ENCODE measurements at places on chromosomes 7 and 10. TPM values are rescaled to one million over a fixed set of nuclear protein-coding genes. Genes with fewer than 3 reads are reported as not detected.

GRCh38 chr10:7421526-7421925 lies 10.7 kb upstream of the SFMBT2 start:
- no peaks in the 10 kb centered on the region for H3K4me1 ChIP-seq
- H3K36me3 ChIP-seq: no peaks in the 10 kb centered on the region
- no peak overlapping the region for H3K27ac ChIP-seq
- H3K27me3 ChIP-seq: peaks cover 6% of the 10 kb centered on the region

- H3K4me1 ChIP-seq: no peaks in the 10 kb centered on the region
- no peaks in the 10 kb centered on the region for H3K36me3 ChIP-seq
- no peaks in the 10 kb centered on the region for H3K27me3 ChIP-seq
- H3K4me3 ChIP-seq: no peak overlapping the region
These were observed 190.8 kb downstream of the TRIL start for GRCh38 chr7:28767356-28767755.

- H3K27me3 ChIP-seq: no peaks in the 10 kb centered on the region
These were observed 465.1 kb downstream of the ATRNL1 start for GRCh38 chr10:115558252-115558651.

DNA sequence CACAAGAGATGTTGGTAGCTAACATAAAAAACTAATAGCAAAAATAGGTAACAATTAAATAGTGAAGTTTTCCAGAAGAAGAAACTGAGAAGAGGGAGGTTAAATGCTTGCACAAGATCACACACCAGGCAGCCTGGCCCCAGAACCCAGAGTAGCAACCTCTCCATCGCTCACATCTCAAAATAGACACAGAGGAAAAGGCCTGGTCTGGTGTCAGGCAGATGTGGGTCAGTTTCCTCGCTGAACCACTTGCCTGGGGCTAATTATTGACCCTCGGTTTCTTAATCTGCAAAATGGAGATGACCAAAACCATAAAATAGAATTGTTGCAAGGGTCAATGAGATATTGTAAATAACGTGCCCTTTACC lies 44.5 kb upstream of the STK17A start:
- no peaks in the 10 kb centered on the region for H3K4me1 ChIP-seq
- H3K36me3 ChIP-seq: no peaks in the 10 kb centered on the region
- H3K4me3 ChIP-seq: no peak overlapping the region

DNA sequence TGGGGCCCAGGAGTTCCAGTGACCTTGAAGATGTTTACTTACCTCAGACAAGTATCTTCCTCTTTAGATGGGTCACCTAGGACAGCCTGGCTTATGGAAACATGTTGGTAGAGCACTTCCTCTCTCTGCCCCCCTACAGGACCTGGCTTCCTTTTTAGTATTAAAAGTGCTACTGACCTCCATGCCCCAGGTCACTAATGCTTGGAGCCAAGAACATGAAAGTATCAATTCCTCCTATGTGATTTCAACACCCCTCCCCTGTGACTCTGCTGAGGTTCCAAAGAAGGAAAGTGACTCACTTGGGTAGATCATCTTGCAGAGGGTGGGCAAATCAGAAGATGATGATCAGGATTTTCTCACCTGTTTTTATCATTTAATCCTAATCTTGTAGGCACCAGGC lies 125.3 kb upstream of the CCDC6 start:
- DNase-seq: no peak
- no peaks in the 10 kb centered on the region for H3K36me3 ChIP-seq
- H3K4me1 ChIP-seq: peaks cover 25% of the 10 kb centered on the region
- no peak overlapping the region for H3K4me3 ChIP-seq
- H3K27me3 ChIP-seq: no peaks in the 10 kb centered on the region
- H3K27ac ChIP-seq: no peak overlapping the region

Gene OPN4
- not detected for total RNA-seq

DNA sequence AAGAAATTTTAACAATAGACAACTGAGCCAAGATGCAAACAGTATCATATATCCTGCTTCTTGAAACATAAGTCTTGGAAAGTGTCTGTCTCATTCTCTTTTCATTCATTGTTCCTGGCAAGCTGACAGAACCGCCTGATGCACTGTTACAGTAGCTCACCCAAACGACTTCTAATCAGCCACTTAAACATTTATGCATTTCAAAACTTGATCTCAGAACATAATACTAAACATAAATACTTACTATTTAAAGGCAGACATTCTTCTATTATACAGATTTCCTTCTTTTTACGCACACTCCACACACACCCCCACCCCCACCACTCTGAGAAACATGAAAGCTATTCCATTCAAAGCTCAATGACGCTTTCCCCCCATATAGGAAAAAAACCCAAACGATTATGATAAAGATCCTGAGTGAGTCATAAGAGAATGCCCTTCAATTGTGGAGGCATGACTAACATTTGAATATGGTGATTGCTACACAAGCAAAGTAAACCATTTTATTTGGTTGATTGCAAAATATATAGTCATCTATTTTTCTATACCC lies 30.5 kb downstream of the SHTN1 start:
- H3K4me1 ChIP-seq: no peaks in the 10 kb centered on the region
- H3K27ac ChIP-seq: no peak overlapping the region
- no peak for DNase-seq
- H3K4me3 ChIP-seq: no peak overlapping the region

Gene TBATA
- total RNA-seq: not detected

GRCh38 chr10:3421537-3422257 lies 249.1 kb upstream of the PITRM1 start:
- no peaks in the 10 kb centered on the region for H3K36me3 ChIP-seq
- H3K27me3 ChIP-seq: no peaks in the 10 kb centered on the region
- no peak overlapping the region for H3K27ac ChIP-seq
- peaks cover 35% of the 10 kb centered on the region for H3K4me1 ChIP-seq
- no peak for DNase-seq

GRCh38 chr10:132551093-132551807 lies 13.7 kb downstream of the INPP5A start:
- H3K27ac ChIP-seq: peak overlapping the region; percentile 46
- H3K27me3 ChIP-seq: no peaks in the 10 kb centered on the region
- peaks cover 50% of the 10 kb centered on the region for H3K4me1 ChIP-seq
- no peak for DNase-seq

DNA sequence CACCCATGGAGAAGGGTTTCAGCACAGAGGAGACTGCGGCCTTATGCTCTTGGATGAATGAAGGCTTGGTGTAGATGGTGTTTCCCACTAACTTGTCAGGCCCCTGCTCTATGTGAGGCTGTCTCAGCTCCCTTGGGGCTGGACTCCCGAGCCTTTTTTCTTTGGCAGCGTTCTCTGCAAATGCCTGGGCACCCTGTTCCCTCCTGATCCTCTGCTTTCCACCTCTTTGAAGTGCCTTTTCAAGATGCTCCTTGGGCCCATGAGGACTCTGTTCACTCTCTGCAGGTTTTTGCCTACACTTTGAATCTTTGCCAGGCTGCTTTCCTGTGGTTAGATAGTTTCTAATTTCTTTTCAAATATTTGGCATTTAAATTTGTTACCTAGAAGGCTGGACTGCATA lies 6.8 kb upstream of the ACBD5 start:
- H3K36me3 ChIP-seq: no peaks in the 10 kb centered on the region
- H3K27me3 ChIP-seq: no peaks in the 10 kb centered on the region
- H3K27ac ChIP-seq: no peak overlapping the region

DNA sequence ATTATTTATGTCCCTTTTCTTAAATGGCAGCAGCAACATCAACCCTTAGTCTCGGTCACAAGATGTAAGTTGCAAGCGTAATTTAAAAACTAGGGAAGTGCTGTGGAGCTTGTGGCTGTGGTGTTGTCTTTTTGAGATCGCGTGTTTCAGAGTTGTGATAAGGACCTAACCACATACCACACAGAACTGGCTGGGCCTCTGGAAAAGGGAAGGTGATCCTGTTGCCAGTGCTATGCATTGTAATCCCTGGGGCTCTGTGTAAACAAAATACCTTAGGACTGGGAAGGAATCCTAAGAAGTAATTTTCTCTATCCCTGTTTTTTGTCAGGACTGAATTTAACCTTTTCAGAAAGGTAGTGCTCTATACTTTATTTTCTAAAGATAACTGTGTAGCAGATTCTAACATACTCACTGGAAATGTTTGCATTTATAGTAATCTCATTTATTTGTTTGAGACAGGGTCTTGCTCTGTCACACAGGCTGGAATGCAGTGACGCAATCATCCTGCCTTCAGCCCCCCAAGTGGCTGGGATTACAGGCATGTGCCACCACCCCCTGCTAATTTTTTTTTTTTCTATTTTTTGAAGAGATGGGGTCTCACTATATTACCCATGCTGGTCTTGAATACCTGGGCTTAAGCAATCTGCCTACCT lies 60.4 kb downstream of the INPP5F start:
- peaks cover 12% of the 10 kb centered on the region for H3K4me1 ChIP-seq
- no peak for DNase-seq
- H3K4me3 ChIP-seq: no peak overlapping the region
- H3K27ac ChIP-seq: no peak overlapping the region
- no peaks in the 10 kb centered on the region for H3K36me3 ChIP-seq

Gene FKBP9
- 104 TPM for total RNA-seq

- no peaks in the 10 kb centered on the region for H3K27me3 ChIP-seq
- H3K36me3 ChIP-seq: no peaks in the 10 kb centered on the region
- no peaks in the 10 kb centered on the region for H3K4me1 ChIP-seq
- no peak overlapping the region for H3K4me3 ChIP-seq
- no peak for DNase-seq
- no peak overlapping the region for H3K27ac ChIP-seq
These were observed 241.3 kb upstream of the ADARB2 start for GRCh38 chr10:1978584-1978983.

DNA sequence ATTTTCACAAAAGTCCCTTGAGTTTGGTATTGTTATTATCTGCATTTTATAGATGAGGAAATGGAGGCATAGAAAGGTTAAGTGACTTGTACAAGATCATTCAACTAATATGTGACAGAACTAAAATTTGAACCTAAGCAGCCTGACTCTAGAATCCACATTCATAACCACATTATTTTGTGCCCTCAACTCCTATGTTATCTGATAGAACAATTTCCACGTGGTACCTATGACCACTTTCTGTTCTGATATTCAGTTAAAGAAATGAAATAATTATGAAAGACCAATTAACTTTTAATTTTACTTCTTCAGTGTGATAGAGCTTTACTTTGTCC lies 17.5 kb downstream of the BCAP29 start:
- peaks cover 64% of the 10 kb centered on the region for H3K36me3 ChIP-seq
- no peak overlapping the region for H3K27ac ChIP-seq
- H3K27me3 ChIP-seq: no peaks in the 10 kb centered on the region
- no peak for DNase-seq
- peaks cover 12% of the 10 kb centered on the region for H3K4me1 ChIP-seq
- H3K4me3 ChIP-seq: no peak overlapping the region

DNA sequence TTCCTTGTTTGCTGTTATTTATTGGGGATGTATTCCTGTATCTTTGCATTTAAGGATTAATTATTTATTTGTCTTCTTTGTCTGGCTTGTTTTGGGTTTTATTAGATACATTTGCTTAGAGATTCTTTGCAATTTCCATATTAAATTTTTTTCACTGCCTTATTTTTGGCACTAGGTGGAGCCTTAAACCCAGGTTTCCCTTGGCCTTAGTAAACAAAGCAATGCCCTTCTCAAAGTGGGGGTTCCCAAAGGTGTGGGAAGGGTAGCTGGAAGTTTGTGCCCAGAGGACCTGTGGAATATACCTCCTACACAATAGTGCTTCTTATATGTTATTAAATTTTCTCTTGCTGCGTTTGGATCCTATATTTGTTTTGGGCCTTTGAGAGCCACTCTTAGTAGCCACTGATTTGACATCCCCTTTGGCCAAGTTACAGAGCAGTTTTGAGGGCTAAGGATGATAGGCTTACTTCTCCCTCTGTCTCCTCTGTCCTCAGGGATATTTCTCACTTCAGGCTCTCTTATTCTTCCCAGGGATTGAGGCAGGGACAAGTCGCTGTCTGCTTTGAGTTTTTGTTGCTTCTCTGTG lies 162.3 kb downstream of the ITGB1 start:
- no peak for DNase-seq
- H3K27ac ChIP-seq: no peak overlapping the region
- no peaks in the 10 kb centered on the region for H3K36me3 ChIP-seq
- H3K4me1 ChIP-seq: no peaks in the 10 kb centered on the region
- no peak overlapping the region for H3K4me3 ChIP-seq

- no peak overlapping the region for H3K4me3 ChIP-seq
- no peaks in the 10 kb centered on the region for H3K27me3 ChIP-seq
- H3K36me3 ChIP-seq: peaks cover 10% of the 10 kb centered on the region
These were observed 116.6 kb downstream of the MICU1 start for GRCh38 chr10:72509206-72509799.

Gene CUL1
- total RNA-seq: 47.5 TPM

GRCh38 chr7:155669717-155670505 lies 25.4 kb downstream of the RBM33 start:
- DNase-seq: peak; percentile 84
- H3K4me3 ChIP-seq: no peak overlapping the region
- peaks cover 20% of the 10 kb centered on the region for H3K36me3 ChIP-seq
- H3K27ac ChIP-seq: peak overlapping the region; percentile 50
- H3K27me3 ChIP-seq: no peaks in the 10 kb centered on the region

- no peak overlapping the region for H3K27ac ChIP-seq
- peaks cover 7% of the 10 kb centered on the region for H3K4me1 ChIP-seq
- H3K36me3 ChIP-seq: no peaks in the 10 kb centered on the region
- DNase-seq: peak; percentile 70
- no peak overlapping the region for H3K4me3 ChIP-seq
These were observed 2.2 kb downstream of the CFAP46 start for GRCh38 chr10:132939957-132940790.

Gene PSTK
- 2.8 TPM for total RNA-seq

Gene WDFY4
- 44.4 TPM for total RNA-seq

DNA sequence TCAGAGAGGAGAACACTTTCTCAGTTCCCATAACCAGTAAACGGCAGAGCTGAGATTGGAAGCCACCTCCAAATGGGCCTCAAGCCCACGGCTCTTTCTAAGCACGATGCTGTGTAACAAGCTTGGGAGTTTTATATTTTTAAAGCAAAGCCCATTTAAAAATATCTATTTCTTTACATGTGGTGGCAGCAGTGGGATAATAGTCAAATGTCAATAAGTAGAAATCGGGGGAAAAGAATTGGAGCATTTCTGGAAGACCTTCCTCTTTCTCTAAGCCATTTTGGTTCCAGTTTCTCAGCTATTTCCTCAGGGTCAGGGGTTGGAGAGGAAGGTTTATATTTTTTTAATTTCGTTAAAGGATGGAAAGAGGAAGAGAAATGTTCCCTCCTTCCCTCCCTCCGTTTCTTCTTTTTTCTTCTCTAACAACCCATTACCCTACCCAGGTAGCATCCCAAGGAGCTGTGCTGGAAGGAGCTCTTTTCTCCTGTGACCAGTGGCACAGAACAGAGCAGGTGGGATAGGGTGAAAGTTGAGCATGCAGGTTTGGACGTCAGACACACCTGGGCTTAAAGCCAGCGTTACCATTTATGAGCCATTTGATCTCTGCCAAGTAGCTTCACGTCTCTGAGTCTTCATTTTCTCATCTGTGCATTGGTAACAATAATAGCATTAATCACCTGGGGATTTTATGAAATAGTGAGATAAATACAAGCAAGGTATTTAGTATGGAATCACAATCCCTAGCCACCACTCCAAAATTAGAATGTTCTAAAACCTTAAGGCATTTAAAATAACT lies 515.7 kb downstream of the RPS24 start:
- H3K4me3 ChIP-seq: no peak overlapping the region
- H3K4me1 ChIP-seq: peaks cover 18% of the 10 kb centered on the region
- no peak overlapping the region for H3K27ac ChIP-seq
- no peaks in the 10 kb centered on the region for H3K36me3 ChIP-seq
- no peak for DNase-seq
- no peaks in the 10 kb centered on the region for H3K27me3 ChIP-seq

Gene CYP26A1
- not detected for total RNA-seq

Gene PTTG1IP2
- total RNA-seq: not detected

Gene DLX6
- total RNA-seq: not detected

Gene SLC35G1
- total RNA-seq: 3.6 TPM

- no peak overlapping the region for H3K4me3 ChIP-seq
- H3K4me1 ChIP-seq: no peaks in the 10 kb centered on the region
- no peak for DNase-seq
- no peak overlapping the region for H3K27ac ChIP-seq
- H3K36me3 ChIP-seq: no peaks in the 10 kb centered on the region
- no peaks in the 10 kb centered on the region for H3K27me3 ChIP-seq
These were observed 49.0 kb upstream of the FRMD4A start for GRCh38 chr10:14379556-14380280.

Gene DNAJC12
- total RNA-seq: 1.5 TPM

All from lower lobe of right lung (tissue), 2 donors.